ENCODE measurements at places on chromosomes 4 and X.

DNA sequence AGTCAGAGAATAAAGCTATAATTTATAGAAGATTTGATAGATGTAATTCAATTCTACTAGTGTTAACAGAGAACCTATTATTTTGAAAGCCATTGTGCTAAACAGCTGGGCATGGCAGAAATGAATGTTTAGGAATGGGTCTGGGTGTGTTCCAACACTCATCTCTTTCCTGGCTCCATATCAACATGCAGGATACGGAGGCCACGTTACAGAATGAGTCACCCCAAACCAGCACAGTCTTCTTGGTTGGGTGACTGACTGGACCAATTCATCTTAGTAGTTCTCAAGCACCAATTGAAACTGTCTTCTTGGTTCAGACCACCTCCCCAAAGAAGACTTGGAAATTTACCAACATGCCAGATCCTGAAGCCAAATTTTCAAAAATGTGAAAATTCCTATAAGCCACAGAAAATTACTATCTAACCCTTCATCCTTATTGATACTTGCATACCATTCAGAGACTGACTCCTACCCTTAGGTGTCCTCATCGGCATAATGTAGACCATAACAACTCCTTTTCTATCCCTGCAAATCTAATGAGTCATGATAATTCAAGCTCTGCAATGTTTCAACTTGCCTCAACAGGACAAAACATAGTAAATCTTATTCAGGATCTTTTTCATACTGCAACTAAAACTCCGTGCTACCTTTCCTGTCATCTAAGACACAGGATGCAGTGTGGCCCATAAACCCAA is 52.0 kb upstream of the ATOH1 start:
- no peak for DNase-seq

DNA sequence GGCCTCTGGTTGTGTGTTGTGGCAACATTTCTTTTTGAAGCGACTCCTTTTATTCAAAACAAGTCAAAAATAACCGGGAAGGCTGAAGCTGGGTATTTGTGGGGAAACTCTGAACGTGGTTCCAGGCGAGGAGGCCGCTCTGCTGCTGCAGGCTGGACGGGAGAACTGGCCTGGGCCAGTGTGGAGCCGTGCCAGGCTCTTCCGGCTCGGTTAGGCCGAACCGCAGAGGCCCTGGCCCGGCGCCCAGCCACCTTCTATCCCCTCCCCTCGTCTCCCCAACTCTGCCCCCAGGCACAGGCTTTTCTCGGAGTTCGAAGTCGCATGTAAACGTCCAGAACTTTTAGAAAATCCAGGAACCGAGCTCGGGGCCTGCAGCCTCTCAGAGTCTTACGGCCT is 2.4 kb upstream of the BCOR start:
- DNase-seq: no peak

- no peak for DNase-seq
These were observed 39.6 kb upstream of the DIPK2B start for GRCh38 chrX:45240301-45240700.

DNA sequence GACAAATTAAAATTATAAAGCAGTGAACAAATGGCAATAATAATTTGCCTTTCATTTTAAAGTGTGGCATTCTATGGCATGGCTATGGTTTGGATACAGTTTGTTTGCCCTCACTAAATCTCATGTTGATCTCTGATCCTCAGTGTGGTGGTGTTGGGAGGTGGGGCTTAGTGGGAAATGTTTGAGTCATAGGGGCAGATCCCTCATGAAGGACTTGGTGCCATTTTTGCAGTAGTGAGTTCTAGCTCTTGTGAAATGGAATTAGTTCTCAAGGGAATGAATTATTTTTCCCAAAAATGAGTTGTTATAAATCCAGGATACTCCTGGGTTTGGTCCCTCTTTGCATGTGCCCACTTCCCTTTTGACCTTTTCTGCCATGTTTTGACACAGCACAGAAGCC is 181.4 kb downstream of the AMELX start:
- DNase-seq: no peak

DNA sequence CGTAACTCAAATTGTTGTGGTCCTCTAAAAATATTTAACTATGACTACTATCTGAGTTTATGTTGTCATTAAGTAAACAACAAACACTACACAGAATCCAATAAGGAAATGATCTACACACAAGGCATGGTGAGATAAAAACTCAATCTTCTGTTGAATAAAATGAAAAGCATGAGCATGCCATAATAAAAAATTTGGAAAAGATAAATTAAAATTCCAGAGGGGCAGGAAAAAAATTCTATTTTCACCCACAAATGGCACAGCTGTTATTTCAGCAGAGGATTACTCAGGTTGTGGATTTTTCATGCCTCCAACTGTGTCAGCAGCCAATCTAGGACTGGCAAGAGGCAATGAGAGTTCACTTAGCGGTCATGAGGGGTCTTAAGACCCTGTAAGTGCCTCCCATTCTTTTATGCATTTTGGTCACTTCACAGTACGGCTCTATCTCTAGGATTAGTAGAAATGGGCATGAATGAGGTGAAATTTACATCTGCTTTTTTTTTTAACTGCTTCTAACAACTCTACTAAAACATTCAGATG is 639.8 kb upstream of the DIPK2B start:
- DNase-seq: no peak

DNA sequence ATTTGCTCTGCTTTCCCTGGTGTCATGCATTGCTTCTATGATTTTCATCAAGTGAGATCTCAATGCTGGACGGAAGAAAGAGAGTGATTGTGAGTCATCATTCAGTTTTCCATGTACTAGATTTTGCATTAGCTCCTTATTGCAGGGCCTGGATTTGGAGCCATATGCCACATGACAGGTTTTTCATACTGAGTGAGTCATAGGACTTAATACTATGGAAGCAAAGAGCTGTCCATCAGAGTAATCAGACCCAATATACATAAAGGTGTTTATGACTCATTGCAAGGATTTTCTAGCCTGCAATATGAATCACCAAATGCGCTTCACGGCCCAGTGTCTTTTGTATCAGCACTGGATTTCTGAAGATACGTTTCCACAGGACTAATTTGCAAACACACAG is 11.2 kb upstream of the TFDP3 start:
- no peak for DNase-seq

- no peak for DNase-seq
These were observed 331.4 kb downstream of the CCSER1 start for GRCh38 chr4:90458576-90458975.

GRCh38 chr4:141802333-141802732 is 165.9 kb downstream of the IL15 start:
- DNase-seq: no peak

DNA sequence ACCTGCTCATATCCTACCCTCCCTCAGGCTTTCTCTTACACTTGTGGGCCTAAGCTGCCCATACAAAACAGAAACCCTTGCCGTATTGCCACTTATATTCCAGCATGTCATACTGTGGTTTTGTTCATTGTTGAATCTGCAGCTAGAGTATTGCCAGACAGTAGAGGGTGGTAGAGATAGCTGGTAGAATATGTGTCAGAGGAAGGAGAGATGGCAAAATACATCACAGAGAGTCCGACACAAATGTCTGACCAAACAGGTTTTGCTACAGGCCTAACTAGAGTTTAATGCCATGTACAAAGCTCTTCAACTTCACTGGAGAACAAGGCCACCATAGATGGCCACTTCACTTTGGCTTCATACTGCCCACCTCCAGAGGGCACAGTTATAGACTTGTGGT is 160.1 kb downstream of the EFHC2 start:
- DNase-seq: no peak

- DNase-seq: no peak
These were observed 91.9 kb upstream of the ETNPPL start for GRCh38 chr4:108854786-108855185.

DNA sequence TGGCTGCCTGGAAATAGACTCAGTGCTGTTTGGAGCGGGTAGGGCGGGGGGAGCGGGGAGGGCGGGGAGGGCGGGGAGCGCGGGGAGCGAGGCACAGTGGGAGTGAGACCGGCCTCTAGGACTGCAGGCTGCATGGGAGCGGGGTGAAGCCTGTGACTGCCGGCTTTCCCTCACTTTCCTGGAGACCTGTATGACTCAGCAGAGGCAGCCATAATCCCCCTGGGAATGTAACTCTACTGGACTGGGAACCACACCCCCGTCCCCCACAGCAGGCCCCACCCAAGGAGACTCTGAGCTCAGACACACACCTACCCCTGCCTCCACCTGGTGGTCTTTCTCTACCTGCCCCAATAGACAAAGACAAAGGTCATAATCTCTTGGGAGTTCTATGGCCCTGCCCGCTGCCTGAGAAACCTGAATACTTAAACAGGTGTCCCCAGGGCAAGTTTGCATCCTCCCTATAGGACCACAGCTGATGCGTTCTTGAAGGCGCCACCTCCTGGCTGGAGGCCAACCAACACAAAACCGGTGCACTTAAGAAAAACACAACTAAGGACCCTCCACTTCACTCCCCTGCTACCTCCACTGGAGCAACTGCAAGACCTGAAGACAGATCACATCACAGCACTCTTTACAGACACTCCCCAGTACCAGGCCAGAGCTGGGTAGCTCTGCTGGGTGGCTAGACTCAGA is 18.0 kb downstream of the HDAC8 start:
- no peak for DNase-seq

- peak; percentile 16 for DNase-seq
These were observed 22.9 kb upstream of the CPE start for GRCh38 chr4:165355900-165356300.

GRCh38 chr4:73885574-73886267 is 16.5 kb downstream of the CXCL1 start:
- no peak for DNase-seq

GRCh38 chr4:7821245-7822136 is 118.2 kb downstream of the AFAP1 start:
- no peak for DNase-seq

- no peak for DNase-seq
These were observed 73.0 kb upstream of the FRMPD4 start for GRCh38 chrX:12065251-12065650.

- DNase-seq: no peak
These were observed 230.0 kb downstream of the MAGEE1 start for GRCh38 chrX:76657499-76657898.

Measured in stimulated activated naive CD8-positive, alpha-beta T cell treated with anti-CD3 and anti-CD28 coated beads, Interleukin-15, amount 100 ng/mL, for 72 hours (primary cell).